ENCODE measurements at places on chromosomes 12 and 14.

- DNase-seq, result no peak
Measured at GRCh38 chr12:51884676-51885229, 3.1 kb upstream of the ANKRD33 start.

- DNase-seq, result no peak
Measured at GRCh38 chr12:93702707-93703315, 25.6 kb downstream of the CRADD start.

- DNase-seq, result no peak
Measured at GRCh38 chr14:35292770-35293561, 784 bp downstream of the PSMA6 start.

DNA sequence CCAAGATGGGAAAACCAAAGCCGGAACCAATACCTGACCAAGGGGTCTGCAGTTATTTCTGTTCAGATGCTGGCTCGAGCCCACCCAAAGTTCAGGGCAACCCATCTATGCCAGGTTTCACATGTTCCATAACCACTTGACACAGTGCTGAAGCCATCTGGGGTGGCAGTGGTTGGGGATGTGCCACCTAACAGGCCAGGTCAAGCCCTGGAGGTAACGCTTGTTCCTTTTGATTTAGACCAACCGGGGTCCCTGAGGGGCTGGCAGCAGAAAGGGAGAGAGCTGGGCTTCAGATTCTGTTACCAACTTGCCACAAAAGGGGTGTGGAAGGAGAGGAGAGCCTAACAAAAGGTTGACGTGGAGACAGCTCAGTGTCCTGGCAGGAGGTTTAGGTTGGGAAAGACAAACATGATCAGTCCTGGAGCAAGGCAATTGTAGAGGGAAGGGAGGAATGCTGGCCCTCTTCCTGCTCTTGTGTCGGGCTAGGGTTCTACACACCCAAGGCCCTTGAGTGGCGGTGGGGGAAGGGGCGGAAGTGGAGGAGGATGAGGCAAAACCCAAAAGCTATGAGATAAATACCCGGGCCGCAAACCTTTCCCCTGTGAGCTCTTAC is 31.9 kb downstream of the CACNA2D4 start:
- no peak for DNase-seq

DNA sequence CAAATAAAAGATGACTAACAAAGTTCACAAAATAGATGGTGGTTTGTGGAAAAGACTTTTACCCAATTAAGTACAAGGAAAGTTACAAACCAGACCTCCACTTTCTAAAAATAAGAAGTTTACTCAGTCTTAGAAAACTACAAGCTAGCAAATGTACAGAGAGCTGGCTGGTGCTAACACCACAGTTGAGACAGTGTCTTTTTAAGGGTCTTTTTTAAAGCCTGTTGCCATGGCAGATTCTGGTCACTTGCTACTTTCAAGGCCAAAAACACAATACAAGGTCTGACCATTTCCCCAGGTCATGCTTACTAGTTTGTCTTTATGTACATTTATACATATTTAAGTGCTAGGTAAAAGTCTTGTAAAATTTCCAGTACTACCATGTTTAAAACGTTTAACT is 2.4 kb downstream of the BTG1 start:
- DNase-seq, result no peak

DNA sequence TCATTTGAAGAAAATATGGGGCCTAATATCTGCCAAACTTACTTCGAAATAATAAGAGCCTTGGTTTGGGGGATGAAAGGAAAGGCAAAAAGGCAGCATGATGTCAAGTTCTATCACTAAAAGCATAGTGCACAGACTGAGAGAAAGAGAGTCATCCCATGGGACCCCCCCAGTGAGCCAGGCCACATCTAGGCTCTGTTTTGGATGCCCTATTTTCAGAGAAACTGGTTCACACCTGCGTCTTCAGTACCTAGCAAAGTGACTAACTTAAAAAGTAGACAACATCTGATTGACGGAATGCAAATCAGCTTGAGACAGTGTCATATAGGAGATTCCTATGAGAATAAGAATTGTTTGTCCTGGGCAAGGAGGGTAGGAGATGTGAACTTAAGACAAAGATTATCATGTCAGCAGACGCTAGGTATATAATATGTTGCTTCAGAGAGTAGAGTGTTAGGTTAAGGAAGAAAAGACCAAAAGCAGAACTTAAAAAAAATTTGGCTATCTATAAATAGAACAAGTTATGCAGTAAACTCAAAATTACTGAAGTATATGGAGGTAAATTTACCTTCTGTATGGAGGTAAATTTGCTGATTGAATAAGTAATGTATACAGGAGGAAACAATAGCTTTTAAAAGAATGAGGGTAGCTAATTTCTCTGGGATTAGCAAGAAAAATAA is 148.2 kb downstream of the SLC41A2 start:
- DNase-seq, result no peak

DNA sequence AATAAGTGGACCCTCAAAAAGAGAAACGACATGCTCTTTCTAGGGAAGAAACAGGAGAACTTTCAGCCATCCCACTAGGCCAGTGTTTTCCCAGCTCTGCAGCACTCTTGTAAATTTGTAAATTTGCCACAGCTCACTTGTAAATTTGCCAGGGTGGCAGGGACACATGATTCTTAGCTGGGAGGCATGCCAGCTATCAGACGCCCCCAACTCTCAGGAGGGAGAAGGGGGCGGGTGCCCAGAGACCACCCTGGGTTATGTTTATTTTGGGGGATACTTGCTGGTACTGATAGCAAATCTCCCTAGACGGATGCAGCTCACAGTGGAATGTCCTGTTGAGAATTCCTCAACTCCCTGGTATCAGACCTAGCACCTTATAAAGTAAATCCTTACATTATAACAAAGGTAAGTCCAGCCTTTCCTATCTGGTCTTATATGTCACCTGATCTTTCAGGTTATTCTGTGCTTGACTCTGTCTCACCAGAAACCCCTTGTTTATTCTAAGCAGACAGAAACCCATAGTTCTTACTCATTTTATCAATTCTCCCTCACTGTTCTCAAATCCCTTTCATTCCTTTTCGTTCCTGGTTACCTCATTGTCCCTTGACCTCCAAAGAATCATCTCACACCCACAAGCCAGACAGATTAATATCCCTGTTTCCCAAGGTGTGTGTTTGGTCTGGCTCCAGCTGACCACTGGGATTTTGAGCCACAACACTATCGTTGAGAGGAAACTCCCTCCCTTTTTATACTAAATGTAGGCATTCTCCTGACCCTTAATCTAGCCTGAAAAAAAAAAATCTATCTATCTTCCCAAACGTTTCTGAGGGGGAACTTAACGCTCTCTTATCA is 69.3 kb upstream of the HMGA2 start:
- DNase-seq, result no peak
